NCI-H1417 treated with DMSO at 0.1 percent for 48 hours (cell line): ENCODE measurements at places on chromosomes 11 and 22.

- no peak for DNase-seq
These were observed 18.3 kb upstream of the TTLL12 start for GRCh38 chr22:43205261-43205691.

GRCh38 chr11:105754716-105755115 is 144.8 kb downstream of the GRIA4 start:
- DNase-seq, result no peak

DNA sequence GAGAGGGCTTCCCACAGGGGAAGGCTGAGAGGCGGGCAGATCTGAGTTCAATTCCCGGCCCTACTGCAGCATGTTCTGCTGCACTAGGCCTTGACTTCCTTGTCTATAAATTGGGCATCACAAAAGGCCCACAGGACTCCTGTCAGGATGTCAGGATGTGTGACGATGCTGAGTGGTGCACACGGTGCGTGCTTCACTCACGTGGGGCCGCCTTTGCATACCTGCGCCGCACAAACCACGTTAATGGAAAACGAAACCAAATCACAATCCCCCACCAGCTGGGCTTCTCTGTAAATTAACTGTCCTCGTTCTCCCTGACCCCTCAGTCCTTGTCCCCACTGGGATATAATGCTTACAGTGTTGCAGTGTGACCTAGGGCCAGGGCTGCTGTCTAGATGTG is 32.3 kb upstream of the TSPAN18 start:
- DNase-seq, result no peak

GRCh38 chr22:23547818-23548500 is 32.1 kb downstream of the IGLL1 start:
- no peak for DNase-seq

DNA sequence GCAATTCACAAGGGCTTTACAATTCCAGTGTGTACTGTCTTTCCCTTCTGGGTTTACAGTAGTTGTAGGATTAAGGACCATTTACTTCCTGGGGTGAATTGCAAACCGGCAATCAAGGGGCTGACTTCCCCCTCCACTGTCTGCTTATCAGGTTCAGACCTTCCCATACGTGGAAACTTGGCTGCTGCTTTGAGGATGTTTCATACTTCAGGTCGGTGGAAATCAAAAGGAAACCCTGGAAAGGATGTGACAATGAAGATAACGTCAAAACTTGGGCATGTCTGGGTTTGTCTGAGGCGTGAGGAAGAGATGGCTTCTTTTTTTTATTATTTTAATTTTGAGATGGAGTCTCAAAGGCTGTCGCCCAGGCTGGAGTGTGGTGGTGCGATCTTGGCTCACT is 2.1 kb upstream of the RTCB start:
- no peak for DNase-seq

- DNase-seq, result no peak
These were observed 56.8 kb downstream of the GUCY1A2 start for GRCh38 chr11:106961518-106961917.

DNA sequence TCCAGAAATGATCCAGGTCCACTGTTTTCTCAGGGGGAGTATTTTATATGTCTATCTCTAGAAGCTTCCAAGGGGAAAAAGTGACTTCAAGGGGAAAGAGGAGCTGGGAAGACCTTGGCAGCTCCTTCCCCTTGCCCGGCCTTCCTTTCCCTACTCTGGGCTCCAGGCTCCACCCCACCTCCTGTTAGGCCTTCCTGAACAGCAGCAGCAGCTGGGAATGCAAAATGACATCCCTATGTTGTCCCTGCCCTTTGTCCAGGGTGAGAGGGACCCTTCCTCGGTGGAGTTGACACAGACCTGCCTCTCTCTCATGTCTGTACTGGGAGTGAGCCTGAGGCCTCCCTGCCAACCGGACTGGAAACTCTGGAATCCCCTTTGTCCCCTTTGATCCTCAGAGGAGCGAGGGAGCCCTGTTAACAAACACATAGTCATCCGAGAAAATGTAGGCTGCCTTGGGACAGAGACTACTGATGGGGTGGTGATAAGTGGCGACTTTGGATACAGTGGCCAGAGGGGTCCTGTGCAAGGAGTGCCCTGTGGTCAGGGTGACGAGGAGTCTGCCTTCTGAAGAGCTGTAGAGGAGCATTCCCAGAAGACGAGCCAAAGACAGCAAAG is 9.0 kb upstream of the MALAT1 start:
- no peak for DNase-seq

DNA sequence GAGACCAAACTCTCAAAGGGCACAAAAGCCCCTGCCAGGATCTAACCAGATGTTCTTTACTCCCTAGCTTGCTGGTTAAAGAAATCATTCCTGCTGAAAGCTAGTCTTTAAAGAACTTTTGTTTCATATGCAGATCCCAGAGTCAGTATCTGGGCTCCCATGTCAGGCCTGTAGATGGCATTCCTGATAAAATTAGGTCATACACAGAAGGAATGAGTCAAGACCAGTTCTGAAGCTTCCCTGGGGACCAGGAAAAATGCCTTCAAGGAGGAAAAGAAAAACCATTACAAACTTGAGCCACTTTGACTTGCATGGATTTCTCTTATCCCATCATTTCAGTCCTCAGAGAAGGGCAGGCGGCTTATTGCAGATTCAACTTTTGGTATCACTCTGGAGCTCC is 5.9 kb downstream of the DBX1 start:
- DNase-seq, result no peak

DNA sequence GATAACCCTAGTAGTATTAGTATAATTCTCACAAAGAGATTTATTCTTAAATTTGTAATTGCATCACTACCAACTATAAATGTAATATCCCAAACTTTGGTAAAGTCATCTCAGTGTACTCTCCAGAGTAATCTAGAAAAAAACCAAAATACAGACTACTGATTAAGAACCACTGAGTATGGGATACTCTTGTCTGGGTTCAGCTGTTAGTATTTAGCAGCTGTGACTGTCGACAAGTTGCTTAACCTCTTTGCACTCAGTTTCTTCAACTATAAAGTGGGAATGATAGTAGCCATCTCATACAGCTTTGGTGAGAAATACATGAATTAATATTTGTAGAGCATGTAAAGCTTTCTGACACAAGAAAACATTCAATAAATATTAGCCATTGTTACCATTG is 35.3 kb downstream of the C11orf65 start:
- no peak for DNase-seq

- DNase-seq, result no peak
These were observed 28.2 kb downstream of the JHY start for GRCh38 chr11:122910775-122911174.

DNA sequence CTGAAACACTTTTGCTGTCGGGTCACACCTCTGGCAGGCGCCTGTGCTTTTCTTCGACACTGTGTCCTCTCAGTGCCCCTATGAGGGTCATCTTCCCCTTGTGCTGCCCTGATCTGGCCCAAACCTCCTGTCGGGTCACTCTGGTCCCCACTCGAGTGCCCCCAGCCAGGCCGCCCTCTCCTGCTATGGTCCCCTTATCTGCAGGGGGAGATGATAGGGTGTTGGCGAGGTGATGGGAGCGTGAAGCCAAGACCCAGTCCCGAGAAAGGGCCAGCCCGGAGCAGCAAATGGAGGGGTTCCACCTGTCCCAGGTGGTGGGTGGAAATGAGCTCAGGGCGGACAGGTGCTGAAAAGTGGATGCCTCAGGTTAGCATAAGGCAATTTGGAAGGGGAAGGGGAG is 9.7 kb downstream of the NADSYN1 start:
- no peak for DNase-seq

GRCh38 chr11:8408151-8408941 is 144.7 kb upstream of the LMO1 start:
- DNase-seq, result no peak

DNA sequence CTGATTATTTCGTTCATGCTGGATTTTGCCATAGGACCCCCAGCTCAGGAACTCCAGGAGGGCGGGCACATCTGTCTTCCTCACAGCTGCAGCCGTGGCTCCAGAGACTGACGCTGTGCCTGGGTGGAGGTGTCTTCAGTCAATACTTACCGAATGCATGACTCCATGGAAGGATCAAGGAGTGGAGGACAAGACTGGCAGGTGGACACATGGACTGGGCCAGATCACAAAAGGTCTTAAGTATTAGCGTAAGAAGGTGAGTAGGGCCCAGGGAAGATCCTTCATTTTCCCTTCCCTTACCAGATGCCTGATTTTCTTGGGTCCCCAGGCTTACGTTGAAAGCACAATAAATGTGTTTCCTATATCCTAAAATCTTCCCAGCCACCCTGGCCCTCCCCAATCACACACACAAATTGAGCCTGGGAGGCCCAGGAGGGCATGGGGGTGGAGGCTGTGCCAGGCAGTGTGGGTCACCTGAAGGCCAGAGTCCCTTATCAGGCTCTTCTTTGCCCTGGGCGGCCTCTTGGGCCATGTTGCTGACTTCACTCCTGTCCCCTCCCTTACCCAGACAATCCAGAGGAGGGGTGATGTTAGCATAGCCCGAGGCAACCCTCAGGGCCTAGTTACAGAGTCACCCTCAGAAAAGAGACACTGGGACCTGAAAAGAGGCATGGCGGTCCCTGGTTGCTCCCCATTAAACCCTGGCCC is 56.4 kb downstream of the CYTH4 start:
- no peak for DNase-seq

DNA sequence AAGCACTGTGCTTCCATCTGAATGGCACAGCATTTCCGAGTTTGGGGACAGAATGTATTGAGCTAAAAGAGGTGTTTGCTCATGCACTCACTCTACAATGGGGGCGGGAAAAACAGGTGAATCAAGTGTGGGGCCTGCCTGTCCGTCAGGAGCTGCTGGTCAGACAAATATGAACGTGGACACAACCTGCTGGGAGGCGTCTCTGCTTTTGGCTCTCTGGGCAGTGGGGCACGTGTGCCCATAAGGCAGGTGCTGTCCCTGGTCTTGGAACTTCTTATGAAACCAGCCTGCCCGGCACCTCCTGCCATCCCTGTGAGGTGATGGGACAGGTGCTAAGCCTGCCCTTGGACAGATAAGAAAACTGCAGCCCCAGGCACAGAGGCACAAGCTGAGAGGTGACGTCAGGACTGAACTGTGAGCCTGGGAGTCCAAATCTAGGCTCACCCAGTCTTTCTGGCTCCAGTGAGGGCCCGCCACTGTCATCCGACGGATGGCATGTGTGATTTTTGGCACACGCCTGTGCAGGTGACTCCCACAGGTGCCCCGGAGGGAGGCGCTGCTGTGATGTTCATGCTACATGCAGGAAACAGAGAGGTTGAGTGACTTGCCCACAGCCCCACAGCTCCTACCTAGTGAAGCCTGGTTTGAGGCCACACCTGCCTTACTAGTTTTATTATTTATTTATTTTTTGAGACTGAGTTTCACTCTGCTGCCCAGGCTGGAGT is 51.6 kb downstream of the SMIM38 start:
- DNase-seq, result no peak

- DNase-seq, result no peak
These were observed 1.6 kb upstream of the BCR start for GRCh38 chr22:23178512-23179254.

GRCh38 chr11:73461335-73461840 is 85.2 kb downstream of the RELT start:
- no peak for DNase-seq

GRCh38 chr11:88105526-88105925 is 69.7 kb downstream of the RAB38 start:
- DNase-seq, result no peak

GRCh38 chr11:125081098-125081798 is 18.1 kb downstream of the SLC37A2 start:
- no peak for DNase-seq

DNA sequence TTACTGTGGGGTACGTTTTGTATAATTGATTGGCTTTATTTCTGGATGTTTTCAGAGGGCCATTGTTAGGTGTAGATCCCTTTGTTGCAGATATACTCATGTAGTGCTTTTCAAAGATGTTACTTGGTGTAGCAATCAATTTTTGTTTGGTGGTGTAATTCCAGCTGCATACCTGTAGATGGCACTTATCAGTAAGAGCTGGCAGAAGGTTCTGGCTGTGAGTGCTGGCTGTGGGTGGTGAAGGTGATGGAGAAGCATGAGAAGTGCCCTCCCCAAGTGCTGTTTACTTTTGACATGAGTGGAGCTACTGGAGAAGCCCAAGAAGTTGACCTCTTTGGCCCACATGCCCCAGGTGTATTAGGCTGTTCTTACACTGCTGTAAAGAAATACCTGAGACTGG is 1074.9 kb downstream of the FAM181B start:
- no peak for DNase-seq

DNA sequence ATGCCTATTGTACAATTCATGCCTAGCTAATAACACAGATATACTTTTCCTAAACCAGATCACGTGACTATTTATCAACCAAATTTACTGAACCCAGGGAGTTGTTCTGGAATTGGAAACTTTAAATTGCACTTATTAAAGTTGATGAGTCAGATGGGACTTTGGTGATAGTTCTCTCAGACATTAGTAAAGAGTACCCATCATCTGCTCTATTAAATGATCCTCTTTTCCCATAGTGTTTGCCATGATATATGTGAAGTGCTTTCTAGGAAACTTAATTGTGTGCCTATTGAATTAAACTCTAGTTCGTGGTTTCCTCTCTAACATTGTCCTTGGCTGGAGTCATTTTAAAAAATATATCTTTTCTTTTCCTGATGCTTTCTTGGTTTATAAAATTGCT is 99.0 kb downstream of the UVRAG start:
- DNase-seq, result no peak

- no peak for DNase-seq
These were observed 35.5 kb upstream of the RASSF10 start for GRCh38 chr11:12973528-12974181.

DNA sequence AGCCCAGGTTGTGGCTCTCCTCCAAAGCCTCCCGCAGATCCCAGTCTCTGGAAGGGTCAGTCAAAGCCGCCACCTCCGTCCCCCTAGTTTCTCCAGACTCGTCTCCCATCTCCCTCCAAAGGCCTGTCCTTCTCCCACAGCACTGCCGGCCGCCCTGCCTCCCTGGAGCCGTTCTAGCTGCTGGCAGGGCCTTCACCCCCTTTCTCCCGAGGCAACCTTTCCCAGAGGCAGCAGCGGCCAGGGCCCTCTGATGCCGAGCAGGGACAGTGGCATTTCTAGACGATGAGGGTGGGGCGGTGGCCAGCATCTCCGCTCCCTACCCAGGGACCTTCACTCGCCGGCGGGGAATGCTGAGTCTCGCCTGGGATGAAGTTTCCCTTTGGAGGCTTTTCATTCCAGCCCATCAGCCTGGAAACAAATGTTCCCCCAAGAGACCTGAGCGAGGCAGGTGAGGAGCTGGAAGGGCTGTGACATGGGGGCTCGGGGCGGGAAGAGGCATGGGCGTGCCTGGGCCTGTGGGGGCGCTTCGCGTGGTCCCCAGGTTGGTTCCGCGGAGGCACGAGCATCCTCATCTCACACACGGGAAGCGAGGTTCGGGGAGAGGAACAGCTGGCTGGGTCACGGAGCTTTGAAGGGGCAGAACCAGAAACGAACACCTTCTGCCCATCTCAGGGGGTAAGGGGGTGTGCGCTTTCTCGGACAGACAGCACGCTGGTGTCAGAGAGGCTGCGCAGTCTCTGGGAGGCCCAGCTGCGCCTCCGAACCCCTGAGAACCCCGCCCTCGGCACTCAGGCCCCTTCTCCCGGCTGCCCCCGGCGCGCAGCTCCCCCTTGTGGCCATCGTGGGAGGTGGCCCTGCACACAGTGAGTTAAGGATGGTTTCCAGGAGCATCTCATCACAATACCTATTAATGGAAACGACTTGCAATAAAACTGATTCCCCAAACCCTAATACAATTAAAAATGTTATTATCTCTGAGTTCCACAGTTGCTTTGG is 18.1 kb upstream of the KLHL35 start:
- DNase-seq, result no peak

GRCh38 chr22:20402960-20403778 is 9.2 kb downstream of the ZNF74 start:
- no peak for DNase-seq

GRCh38 chr11:19311308-19312030 is 70.7 kb upstream of the E2F8 start:
- no peak for DNase-seq
